Stimulated activated CD4-positive, alpha-beta T cell treated with anti-CD3 and anti-CD28 coated beads, TNF-alpha, amount 100 ng/mL, for 4 hours (primary cell): ENCODE measurements at places on chromosomes 5 and 9.

- DNase-seq: no peak
These were observed 1192.0 kb downstream of the CDH12 start for GRCh38 chr5:21661184-21661583.

GRCh38 chr9:110260911-110261310, 4.6 kb upstream of the TXN start:
- no peak for DNase-seq

DNA sequence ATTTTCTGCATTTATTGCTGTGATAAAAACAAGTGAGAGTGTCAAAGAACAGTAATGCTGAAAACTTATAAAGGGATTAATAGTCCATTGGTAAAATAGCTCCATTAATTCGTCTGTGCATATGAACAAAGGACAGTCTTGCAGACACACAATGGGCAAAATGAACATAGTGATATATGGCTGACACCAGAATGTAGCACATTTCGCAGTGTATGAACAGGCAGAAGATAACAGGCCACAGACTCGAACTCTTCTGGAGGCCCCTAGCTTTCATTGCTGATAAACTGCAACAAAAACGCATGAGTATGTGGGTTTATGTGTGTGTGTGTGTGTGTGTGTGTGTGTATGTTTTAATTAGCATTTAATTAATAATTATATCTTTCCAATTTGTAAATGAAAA, 354.8 kb downstream of the TAF11L14 start:
- no peak for DNase-seq

- no peak for DNase-seq
These were observed 200.5 kb upstream of the ACTBL2 start for GRCh38 chr5:57683036-57683630.

DNA sequence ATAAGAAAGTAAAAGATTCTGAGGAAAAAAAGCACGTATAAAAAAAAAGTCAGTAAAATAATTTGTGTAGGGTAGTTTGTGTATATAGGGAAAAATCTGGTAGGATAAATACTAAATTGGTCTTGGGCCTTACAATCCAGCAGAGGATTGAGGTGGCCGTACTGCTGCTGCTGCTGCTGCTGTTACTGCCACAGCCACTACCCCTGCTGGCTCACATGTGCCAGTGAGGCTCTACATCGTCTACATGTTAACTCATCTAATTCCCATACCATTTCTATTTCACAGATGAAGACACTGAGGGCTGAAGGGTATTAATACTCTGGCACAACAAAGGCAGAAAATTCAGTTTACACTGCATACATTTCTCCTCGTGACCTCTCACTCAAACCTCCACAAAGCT, 928.5 kb downstream of the TLE4 start:
- no peak for DNase-seq

DNA sequence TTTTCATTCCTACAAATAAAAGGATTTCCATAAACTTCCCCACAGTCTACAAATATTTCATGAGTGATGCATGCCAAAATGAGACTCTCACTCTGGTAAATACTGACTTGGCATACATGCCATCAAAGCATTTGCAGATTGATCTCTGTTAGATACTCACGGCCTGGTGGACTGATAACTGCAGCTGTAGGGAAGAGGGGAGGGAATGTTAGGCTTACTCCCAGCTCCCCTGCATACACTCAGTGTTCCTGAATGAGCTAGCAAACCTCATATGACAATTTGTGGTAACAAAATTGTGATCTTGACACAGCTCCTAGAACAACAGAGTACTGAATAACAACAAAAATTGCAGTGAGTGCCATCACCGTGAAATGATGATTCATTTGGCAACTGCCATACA, 435.3 kb downstream of the NR2F1-AS1 start:
- DNase-seq: no peak

GRCh38 chr5:123344816-123345426, 78.3 kb downstream of the CEP120 start:
- no peak for DNase-seq

- DNase-seq: no peak
These were observed 7.0 kb downstream of the SQSTM1 start for GRCh38 chr5:179827680-179828079.

DNA sequence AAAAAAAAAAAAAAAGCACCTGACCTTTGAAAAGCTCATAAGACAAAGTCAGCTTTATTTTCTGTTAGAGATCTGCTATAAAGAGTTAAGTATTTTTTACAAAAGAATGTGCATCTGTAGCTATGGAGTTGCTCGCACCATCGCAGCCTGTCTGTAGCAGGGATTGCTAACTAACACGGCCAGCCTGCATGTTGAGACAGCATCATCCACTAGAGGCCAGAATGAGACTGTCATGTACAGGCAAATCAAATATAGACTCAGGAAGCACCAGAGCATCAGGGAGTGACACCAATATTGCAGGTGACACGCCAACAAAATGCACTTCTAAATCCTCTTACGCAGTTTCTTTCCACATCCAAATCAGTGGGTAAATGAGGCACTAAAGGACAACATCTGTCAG, 136.3 kb upstream of the RASEF start:
- no peak for DNase-seq
